HEK293T (cell line): ENCODE measurements at places on chromosomes 5 and 9.

- DNase-seq: no peak
Observed at GRCh38 chr5:15004506-15004905, 132.9 kb upstream of the ANKH start.

DNA sequence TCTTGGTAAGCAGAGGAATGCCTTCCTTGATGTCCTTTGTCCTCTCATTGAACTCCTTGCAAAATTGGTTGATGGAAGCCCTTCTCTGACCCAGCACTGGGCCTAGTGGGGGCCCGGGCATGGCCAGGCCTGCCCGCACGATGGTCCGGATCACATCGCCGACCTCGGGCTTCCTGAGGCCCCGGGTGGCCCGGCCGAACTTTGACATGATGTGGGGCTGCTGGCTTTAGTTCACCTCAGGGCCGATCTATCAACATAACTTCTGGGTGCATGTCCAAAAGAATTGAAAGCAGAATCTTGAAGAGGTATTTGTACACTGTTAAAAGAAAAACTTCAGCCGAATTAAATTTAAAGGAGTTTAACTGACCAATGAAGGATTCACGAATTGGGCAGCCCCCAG, 24.1 kb upstream of the GNPDA1 start:
- no peak for DNase-seq

GRCh38 chr9:14662060-14662453, 31.2 kb downstream of the ZDHHC21 start:
- no peak for DNase-seq

- DNase-seq: no peak
Observed at GRCh38 chr9:28730111-28730510, 1156.8 kb upstream of the C9orf72 start.

GRCh38 chr5:122202952-122203351, 73.6 kb downstream of the ZNF474 start:
- no peak for DNase-seq
